ENCODE measurements at places on chromosomes 16 and 17.
A peak's percentile ranks its signal among the peaks of the same experiment; 100 is the strongest.

GRCh38 chr17:82330322-82331239, 3.0 kb downstream of the SECTM1 start:
- no peak for DNase-seq

- no peak for DNase-seq
Measured at GRCh38 chr16:47213761-47214440, 70.2 kb upstream of the NETO2 start.

- no peak for DNase-seq
Measured at GRCh38 chr16:53844804-53845203, 140.8 kb downstream of the FTO start.

DNA sequence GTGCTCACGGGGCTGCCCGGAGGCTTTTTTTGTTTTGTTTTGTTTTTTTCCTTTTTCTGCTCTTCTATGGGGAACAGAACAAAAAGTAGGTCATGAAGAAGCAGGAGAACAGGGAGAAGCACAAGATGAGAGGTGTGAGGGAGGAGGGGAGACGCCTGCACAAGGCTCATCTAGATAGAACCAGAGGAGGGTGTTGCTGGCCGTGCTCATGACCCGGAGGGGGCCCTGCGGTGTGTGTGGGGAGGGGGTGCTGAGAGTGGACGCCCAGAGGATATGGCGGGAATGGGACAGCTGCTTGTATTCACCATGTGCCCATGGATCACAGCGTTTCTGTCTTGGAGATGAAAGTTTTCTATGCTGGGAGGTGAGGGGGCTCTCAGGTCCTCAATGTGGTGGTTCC, 183.7 kb downstream of the FOXL1 start:
- no peak for DNase-seq

DNA sequence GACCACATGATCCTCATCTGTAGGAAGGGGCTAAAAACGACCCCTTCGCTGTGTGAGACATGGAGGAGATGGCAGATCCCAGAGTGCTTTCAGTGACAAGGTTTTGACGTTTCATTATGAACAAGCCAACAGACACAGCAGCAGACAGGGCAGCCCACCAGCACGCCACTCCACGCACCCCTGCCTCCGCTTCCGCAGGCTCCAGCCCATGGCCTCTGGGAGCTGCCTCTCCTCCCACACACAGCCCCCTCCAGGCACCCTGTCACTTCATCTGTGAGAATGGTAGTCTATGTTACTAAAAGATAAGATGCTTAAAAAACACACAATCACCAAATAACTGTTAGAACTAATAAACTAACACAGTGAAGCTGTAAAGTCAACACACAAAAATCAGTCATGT, 12.3 kb upstream of the ADCY7 start:
- DNase-seq = no peak

- DNase-seq = no peak
Measured at GRCh38 chr17:57401556-57402488, 145.5 kb downstream of the MSI2 start.

DNA sequence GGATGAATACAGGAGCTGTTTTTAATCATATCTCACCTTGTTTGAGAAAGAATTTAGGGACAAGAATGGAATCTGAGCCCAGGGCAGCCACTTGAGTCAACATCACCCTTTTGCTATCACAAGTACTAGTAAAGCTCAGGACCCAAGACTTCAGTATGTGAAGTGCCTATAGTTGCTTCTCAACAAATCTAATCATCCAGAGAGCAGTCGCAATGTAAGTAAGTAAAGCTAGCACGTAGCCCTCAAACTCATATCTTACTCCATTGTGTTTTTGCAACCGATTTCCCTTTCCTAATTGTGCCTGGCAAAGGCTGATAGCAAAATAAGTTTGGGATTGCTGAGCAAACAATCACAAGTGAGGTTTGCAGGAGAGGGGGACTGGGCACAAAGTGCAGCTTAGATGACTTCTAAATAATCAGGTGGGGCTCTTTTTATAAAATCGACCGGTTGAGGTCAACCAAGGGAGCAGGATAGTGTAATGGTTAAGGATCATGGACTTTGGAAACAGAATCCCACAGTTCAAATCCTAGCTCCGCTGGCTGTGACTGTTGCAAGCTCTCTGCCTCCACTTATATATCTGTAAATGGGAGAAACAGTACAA, 13.0 kb downstream of the TOB1 start:
- no peak for DNase-seq

DNA sequence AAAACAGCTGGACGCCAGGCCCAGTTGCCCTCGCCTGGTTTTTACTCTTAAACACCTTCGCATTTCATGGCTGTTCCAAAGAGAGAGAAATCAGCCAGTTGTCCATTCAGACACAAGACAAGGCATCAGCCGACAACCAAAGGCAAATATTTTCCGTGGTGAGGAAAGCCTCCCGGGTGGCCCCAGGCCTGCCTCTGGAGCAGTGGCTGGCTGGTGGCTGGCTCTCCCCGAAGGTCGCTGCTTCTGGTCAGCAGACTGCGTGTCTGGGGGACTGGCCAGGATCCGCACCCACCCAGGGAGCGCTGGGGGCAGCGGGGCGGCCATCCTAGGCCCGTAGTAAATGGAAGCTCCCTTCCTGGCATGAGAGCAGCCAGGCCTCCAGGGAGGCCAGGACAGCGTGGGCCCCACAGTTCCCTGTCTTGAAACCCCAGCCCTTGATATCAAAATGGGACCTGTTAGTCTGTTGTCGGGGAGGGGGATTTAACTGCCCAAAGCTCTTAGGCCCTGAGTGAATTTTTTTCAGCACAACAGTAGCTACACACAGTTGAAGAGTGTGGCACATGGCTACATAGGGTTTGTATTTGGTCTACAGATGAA, 57.7 kb downstream of the SREBF1 start:
- no peak for DNase-seq

- no peak for DNase-seq
Measured at GRCh38 chr16:2260250-2260649, 7.7 kb downstream of the RNPS1 start.

GRCh38 chr17:10041916-10042588, 137.0 kb upstream of the RCVRN start:
- no peak for DNase-seq

GRCh38 chr17:79651761-79652160, 40.9 kb upstream of the RBFOX3 start:
- no peak for DNase-seq

DNA sequence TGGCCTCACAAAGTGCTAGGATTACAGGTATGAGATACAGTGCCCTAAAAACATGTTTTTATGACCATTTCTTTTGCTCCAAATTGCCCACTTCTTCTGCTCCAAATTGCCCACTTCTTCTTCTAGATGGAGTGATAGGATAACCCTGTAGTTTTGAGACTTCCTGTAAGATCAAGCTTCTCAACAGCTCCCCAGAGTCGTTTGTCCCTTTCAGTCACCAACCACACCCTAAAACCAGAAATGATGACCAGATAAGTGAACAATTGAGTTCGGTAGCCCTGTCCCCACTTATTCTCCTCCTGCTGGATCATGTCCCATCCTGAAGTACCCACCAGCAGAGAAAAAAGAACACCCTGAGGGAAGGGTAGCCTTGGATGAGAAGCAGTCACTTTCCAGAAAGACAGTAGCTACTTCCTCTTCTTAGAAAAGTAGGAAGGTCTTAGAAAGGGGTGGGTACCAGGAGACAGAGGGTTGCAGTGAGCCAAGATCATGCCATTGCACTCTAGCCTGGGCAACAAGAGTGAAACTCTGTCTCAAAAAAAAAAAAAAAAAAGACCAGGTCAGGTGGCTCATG, 2.5 kb downstream of the ODAD4 start:
- DNase-seq = no peak

DNA sequence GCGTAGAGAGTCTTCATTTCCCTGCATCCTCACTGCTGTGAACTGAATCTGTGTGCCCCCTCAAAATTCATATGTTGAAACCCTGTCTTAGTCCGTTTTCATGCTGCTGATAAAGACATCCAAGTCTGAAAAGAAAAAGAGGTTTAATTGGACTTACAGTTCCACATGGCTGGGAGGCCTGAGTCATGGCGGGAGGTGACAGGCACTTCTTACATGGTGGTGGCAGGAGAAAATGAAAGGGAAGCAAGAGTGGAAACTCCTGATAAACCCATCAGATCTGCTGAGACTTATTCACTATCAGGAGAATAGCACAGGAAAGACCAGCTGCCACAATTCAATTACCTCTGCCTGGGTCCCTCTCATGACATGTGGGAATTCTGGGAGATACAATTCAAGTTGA, 3.1 kb upstream of the CCDC42 start:
- DNase-seq = no peak

DNA sequence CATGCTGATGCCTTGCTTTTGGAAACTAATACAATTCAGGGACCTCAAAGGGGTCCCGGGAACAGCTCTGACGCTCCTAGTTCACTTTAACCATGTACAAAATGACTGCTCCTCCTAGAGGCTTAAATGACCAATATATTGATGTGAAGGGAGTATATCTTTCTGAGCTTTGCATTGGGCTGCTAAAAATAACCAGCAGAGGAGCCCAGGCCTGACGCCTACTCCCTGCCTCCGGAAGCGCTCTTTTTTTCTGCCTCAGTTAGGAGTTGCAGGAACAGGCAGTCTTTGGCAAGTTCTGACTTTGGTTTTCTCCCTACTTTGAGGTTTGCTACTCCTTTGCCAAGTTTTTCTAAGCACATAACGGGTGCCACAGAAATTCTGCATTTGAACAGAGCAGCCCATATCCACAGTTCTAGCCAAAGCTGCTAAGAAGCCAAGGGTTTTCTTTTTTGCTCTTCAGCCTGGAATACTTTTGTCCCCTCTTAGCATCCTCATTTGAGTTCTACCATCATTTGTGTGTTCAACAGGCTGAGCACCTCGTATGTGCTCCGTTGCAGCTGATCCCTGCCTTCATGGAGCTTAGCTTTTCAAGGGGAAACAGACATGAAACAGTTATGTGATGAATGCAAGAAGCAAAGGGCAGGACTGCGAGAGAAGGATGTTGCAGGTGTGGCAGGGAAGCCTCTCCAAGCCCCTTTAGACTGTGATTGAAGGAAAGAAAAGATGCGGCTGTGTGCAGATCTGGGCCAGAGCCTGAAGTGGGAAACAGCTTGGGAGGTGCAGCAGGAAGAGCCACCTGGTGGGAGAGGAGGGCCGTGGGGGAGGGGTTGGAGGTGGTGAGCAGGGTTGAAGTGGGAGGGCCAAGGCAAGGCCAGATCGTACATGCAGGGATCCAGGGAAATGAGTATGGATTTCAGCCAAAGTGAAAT, 2.8 kb upstream of the NAGPA start:
- no peak for DNase-seq

- no peak for DNase-seq
Measured at GRCh38 chr17:63376949-63377348, 69.2 kb downstream of the CYB561 start.

DNA sequence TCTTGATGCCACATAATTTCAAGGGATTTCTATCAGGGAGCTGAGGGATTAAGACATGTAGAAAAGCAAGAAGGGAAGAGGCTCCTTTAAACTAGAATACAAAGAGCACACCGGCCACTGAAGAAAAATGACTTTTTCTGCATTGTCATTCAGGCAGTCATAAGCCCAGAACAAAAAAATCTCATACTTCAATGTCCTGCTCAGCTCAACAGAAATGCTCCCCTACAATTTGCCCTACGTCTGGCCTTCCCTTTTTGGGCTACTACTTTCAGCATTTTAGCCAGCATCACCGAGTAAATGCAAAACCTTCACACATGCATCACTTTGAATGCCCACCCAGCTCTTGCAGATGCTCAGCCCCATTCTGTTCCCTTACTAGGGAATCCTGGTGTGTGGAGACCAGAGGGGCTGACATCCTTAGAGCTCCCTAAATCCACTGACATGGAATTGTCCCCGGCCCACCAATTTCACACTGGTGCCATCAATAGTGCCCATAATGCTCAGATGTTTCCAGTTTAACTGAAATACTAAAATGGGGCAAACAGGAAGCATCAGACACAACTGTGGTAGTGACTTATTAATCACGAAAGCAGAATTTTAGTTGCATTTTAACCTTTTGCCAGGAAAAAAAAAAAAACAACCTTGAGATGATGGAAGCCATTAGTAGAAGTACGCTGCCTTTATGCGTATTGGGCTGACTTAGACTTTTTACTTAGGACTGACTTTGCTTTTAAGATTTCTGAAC, 2.7 kb downstream of the MAP3K14 start:
- no peak for DNase-seq

DNA sequence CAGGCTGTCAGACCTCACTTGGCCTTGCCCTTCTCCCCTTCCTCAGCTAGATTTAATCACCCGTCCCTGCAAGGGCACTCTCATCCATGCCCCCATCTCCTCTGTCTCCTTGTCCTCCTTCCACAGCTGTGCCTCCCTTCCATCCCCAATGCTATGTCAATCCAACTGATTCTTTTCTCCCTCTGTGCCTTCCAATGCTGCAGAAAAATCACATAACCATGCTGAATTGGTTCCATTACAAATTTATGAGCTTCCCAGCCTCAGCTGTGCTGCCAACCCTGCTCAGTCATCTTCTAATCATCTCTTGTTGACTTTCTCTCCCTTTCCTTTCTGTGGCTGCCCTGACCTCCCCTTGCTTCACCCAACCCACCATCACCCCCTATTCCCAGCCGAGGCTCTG, 56.3 kb upstream of the PIRT start:
- no peak for DNase-seq

GRCh38 chr17:2369039-2369438, 31.7 kb downstream of the SGSM2 start:
- no peak for DNase-seq

- peak; percentile 32 for DNase-seq
Measured at GRCh38 chr16:70737377-70738082, 51.7 kb upstream of the MTSS2 start.

DNA sequence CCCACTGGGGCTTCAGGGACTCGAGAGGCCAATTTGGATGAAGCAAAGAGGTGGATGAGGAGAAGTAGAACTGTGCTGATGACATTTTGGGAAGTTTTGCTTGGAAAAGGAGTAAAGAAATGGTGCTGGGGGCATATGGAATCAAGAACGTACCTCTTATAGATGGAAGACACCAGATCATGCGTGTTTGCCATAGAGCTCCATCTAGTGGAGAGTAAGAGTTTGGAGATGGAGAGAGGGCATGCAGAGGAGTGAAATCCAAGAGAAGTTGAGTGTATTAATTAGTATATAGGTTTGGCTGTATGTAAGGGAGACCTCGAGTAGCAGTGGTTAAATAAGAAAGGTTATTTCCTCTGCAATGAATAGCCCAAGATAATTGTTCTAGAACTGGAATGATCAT, 56.0 kb downstream of the SHISA6 start:
- DNase-seq = no peak
